NCI-H187 (cell line): ENCODE measurements at places on chromosomes 1 and 21.

GRCh38 chr1:18972531-18972930, 16.1 kb upstream of the IFFO2 start:
- DNase-seq = no peak

- no peak for DNase-seq
These were observed 2.8 kb downstream of the TNFRSF8 start for GRCh38 chr1:12065872-12066271.

DNA sequence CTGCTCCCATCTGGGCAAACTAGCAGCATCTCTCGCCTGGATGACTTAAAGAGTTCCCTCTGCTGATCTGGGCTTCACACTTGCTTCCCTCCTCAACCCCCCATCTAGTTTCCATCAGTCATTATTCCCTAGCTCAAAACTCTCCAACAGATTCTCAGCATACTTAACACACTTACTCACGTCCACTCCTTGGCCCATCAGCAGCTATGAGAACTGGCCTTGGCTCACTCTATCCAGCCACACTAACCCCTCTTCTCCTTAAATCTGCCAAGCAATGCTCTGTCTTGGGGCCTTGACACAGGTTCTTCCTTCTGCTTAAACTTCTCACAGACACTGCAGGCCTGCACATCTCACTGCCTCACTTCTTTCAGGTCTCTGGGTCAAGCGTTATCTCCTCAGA, 41.6 kb downstream of the GNG12 start:
- no peak for DNase-seq

DNA sequence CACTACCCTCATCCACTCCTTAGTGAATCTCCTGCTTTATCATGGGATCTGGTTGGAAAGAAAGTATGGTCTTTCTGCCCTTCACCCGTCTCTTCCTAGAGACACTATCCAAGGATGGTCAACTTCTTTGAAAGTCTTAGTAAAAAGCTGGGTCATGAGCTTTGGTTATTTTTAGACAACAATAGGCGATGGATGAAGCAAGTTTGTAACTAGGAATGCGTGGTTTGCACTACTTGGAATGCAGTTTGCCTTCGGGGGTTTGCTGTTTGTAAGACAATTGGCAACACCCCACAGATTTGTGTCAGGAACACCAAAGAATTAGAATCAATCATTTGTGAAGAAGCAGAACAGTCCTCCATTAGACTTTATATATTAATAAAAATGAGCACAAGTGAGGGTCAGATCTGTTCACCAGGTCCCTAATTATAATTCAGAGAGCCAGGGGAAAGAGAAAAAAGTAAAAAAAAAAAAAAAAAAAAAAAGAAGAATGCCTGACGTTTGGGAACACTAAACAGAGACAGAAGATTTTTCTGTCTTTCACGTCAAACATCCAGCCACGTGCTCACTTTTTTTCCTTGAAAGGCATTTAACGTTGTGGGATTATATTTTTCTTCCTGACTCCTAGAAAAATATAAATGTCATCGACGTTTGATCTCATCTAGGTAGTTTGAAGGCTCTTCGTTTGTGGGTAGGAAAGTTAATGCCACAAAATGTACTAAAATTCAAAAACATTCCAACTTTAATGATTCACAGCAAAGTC, 60.7 kb upstream of the BTG3 start:
- DNase-seq = no peak

GRCh38 chr1:10338611-10339010, 60.3 kb upstream of the PGD start:
- no peak for DNase-seq

DNA sequence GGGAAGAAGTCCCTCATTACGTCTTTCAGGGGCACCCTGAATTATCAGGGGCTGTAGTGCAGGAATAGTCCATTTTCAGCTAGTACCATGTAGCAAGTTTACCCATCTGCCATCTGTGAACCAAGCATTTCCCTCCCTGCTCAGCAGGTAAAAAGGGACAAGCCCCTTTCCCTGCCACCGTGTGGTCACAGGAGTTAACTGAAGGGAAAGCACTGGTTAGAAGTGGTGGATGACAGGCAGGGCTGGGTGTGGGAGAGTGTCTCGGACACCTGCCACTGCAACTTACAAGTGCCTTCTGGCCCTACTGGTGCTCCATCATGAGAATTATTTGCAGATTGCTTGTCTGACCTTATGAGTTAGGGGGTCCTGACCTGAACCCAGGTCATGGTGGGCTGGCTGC, 32.0 kb upstream of the IGSF5 start:
- DNase-seq = peak; percentile 10

DNA sequence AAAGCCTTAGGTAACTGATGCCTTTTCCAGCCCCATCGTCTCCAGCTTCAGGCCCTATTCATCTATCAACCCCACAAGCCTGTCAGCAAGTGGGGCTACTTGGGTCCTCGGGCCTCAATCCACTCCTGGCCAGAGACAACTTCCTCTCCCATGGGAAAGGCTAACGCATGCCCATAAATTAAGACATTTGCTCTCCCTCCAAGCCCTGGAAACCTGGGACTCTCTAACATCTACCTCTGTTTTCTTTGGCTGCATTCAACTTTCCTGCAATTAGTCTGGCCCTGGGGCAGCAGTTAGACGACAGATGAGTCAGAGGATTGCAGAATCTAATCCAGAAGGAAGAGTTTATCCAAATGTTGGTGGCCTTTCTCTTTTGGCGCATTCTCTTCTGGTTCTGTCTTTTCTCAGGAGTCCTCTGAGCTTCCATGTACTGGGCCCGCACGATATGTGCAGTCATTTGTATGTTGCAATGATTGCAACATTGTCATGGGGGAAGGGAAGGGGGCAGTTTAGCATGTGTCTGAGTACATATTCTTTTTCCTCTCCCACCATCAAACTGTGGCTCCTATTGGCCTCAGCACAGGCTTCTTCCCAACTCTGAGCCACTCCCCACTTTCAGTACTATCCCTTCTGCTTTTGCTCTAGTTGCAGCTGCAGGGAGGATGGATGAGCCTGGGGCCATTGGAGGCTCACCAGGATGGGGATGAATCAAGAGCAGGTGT, 54.4 kb downstream of the NAV1 start:
- DNase-seq = no peak

- DNase-seq = no peak
These were observed at the start of gene G0S2 for GRCh38 chr1:209674957-209675564. TSS of gene G0S2 (plus strand) at chr1:209675412. CDS start at chr1:209675685, 273 bp downstream.

GRCh38 chr1:1804301-1804700, 26.0 kb upstream of the NADK start:
- no peak for DNase-seq

DNA sequence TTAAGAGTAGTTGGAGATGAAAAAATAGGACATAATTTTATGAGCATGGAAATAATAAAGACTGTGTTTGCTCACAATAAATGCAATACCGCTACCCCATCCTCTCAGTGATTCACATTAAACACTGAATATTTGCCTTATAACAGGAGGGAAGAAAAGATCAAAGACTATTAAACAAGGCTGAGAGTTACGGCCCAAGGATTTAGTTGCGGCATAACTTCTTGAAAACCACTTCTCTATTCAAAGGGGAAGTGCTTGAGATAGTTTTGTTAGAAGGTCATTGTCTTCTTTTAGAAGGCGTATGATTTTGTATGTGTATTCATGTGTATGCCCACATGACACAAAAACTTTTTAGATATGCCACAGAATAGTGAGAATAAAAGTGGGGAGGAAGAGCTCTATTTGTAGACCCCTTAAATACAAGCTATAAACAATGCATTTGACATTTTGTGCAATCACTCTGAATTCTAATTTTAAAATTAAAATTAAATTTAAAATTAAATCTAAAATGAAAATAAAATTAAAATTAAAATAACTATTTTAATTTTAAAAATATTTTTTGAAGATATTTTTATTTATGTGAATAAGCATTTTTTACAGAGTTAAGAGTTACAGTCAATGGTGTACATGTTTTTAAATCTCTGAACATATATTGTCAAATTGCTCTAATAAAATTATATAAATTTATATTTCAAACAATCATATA, 986.6 kb upstream of the ADAMTS5 start:
- DNase-seq = no peak

- DNase-seq = no peak
These were observed 50.2 kb downstream of the SLC25A24 start for GRCh38 chr1:108149796-108150467.

DNA sequence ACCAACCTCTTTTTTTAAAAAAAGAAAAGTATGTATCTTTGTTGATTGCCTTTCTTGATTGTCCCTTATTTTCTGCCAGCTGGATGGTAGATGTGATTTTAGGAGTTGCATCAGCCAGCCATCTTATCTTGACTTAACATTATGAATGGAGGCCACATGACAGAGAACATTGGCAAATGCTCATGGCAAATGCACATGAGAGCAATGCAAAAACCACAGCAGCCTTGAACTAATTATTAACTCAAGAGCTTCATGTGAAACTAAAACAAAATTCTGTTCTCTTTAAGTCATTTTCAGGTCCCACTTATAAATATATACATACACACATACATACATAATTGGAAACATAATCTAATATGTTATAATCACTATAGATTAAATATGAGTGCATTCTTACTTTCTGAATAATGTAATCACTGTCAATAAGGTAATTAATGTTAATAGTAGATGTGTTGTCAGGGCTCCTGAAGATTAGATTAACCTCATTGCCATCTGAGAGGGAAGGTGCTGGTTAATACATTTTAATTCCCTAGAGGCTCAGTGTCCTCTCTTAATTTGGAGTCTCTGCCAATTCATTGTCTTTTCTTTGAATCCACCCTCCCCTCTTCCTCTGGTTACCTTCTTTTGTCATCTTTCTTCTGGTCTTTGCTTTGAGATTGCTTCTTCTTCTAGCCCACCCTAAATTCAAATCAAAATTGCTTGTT, 962.2 kb downstream of the ADGRL2 start:
- no peak for DNase-seq

DNA sequence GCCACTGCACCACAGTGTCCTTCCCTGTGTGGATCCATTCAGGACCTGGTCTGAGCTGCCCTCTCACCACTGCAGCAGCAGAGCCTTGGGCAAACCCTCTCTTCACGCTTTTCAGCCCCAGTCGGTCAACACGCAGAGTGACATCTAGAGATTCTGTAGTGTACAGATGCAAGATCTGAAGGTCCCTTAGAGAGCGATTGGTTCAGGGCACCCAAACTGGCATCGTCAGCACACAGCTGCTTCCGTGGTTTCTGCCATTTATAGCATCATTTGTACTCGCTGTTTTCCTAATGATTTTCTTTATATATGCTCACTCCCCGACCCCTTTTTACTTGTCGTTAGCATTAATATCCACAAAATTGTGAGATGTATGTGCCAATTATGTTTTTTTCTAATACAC, 1.5 kb upstream of the ASCL5 start:
- no peak for DNase-seq

- DNase-seq = no peak
These were observed 975.7 kb upstream of the ADGRL4 start for GRCh38 chr1:79982211-79982610.

DNA sequence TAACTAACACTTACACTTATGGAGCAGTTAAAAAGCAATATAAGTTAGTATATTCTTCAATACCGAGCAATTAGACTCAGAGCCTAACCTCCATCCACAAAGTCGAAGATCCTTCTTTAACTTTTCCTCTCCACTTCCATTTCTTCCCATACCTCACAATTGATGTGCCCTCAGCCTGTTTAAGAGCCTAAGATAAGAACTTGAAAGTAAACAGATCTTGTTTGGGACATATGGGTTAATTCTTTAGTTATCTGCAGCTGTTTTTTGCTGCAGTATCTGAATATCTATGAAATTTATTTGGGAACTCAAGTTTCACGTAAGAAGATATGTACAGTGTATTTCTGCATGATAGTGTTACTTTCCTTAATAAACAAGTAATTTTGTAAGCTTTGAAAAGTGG, 51.5 kb downstream of the MIGA1 start:
- DNase-seq = no peak
